ENCODE measurements at places on chromosomes 12 and 14. TPM values are rescaled to one million over a fixed set of nuclear protein-coding genes. Genes with fewer than 3 reads are reported as not detected.

GRCh38 chr12:51222461-51222860 is 4.6 kb upstream of the POU6F1 start:
- peak; percentile 20 for DNase-seq
- no peak overlapping the region for H3K27ac ChIP-seq
- peaks cover 16% of the 10 kb centered on the region for H3K4me1 ChIP-seq
- H3K27me3 ChIP-seq = no peaks in the 10 kb centered on the region

- no peaks in the 10 kb centered on the region for H3K36me3 ChIP-seq
- no peak overlapping the region for H3K4me3 ChIP-seq
- no peak for DNase-seq
These were observed 5.0 kb downstream of the PLEKHD1 start for GRCh38 chr14:69489495-69489894.

GRCh38 chr12:90323217-90323616 is 614.6 kb upstream of the ATP2B1 start:
- H3K27me3 ChIP-seq = no peaks in the 10 kb centered on the region
- no peak for DNase-seq
- no peaks in the 10 kb centered on the region for H3K36me3 ChIP-seq
- H3K4me3 ChIP-seq = no peak overlapping the region
- no peaks in the 10 kb centered on the region for H3K4me1 ChIP-seq

- no peaks in the 10 kb centered on the region for H3K4me1 ChIP-seq
- no peak overlapping the region for H3K4me3 ChIP-seq
- H3K27me3 ChIP-seq = no peaks in the 10 kb centered on the region
- H3K36me3 ChIP-seq = peaks cover 6% of the 10 kb centered on the region
- DNase-seq = no peak
These were observed 17.7 kb downstream of the NAA30 start for GRCh38 chr14:57408037-57408436.

- H3K4me3 ChIP-seq = no peak overlapping the region
- H3K36me3 ChIP-seq = no peaks in the 10 kb centered on the region
- H3K4me1 ChIP-seq = no peaks in the 10 kb centered on the region
- H3K27me3 ChIP-seq = no peaks in the 10 kb centered on the region
- DNase-seq = no peak
- H3K27ac ChIP-seq = no peak overlapping the region
These were observed 16.1 kb upstream of the PAH start for GRCh38 chr12:102933168-102933567.

- no peak overlapping the region for H3K4me3 ChIP-seq
- no peak for DNase-seq
- H3K27me3 ChIP-seq = peaks cover 12% of the 10 kb centered on the region
- no peaks in the 10 kb centered on the region for H3K36me3 ChIP-seq
- no peak overlapping the region for H3K27ac ChIP-seq
- peaks cover 9% of the 10 kb centered on the region for H3K4me1 ChIP-seq
These were observed 143.2 kb upstream of the USP15 start for GRCh38 chr12:62116986-62117385.

DNA sequence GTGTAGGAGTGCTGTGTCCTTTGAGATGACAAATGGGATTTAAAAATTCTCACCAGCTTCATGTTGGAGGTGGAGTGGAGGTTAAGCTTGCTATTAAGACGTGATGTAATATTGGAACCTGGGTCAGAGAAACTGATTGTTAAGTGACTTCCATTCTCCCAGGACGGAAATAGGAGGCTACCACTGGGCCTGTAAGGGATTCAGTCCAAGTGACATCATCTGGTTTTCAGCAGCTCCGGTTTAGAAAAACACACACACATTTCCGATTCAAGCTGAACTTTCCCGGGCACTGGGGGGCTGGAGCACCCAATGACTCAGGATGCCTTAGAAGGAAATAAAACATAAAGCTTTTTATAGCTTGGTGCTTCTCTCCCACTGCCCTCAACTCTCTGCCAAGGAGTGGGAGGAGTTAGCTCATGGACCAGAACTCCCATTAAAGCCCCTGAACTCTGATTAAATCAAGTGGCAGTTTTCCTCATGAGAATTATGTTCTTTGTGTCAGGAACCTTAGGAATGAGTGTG is 12.4 kb downstream of the CALM1 start:
- peaks cover 8% of the 10 kb centered on the region for H3K4me1 ChIP-seq
- peak overlapping the region; percentile 72 for H3K27ac ChIP-seq
- peaks cover 25% of the 10 kb centered on the region for H3K36me3 ChIP-seq
- no peak overlapping the region for H3K4me3 ChIP-seq
- peak; percentile 67 for DNase-seq
- H3K27me3 ChIP-seq = no peaks in the 10 kb centered on the region

GRCh38 chr12:14845350-14845750 is 2.0 kb upstream of the ART4 start:
- H3K27ac ChIP-seq = peak overlapping the region; percentile 12
- H3K4me3 ChIP-seq = no peak overlapping the region
- no peaks in the 10 kb centered on the region for H3K27me3 ChIP-seq
- peak; percentile 50 for DNase-seq

DNA sequence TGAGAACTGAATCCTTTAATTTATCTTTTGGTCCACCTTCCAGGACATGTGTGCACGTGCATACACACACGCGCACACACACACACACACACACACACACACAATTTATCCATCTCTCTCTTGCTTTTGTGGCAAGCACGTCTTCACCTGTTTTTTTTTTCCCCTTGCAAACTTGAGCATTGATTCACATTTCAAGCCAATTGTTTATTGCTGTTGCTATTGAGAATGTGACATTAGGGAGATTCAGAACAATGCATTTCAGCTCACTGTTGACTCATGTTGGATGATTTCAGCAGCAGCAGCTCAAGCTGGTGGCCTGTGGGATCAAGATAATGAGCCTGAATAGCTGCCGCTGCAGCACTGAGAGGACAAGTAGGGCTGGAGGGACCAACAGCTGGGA is 128.9 kb downstream of the SNAPC1 start:
- H3K4me1 ChIP-seq = peaks cover 6% of the 10 kb centered on the region
- no peak for DNase-seq
- H3K36me3 ChIP-seq = no peaks in the 10 kb centered on the region
- H3K4me3 ChIP-seq = no peak overlapping the region
- H3K27me3 ChIP-seq = peaks cover 46% of the 10 kb centered on the region

DNA sequence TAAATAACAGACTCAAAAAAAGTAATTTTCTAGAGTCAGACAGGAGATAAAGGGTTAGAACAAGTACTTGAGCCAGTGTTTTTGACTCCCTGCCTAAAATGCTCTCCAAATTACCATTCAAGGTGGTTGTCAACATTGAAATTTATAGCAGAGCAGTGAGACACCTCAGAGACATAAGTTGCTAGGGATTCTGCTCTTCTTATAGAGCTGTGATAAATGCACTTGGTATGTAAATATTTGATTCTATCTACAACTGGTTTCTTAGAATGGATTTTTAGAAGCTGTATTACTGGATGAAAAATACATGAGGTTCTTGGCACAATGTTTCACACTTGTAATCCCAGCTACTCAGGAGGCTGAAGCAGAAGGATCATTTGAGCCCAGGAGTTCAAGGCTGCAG is 83.9 kb upstream of the OSBPL8 start:
- no peak overlapping the region for H3K27ac ChIP-seq
- DNase-seq = no peak
- no peak overlapping the region for H3K4me3 ChIP-seq

- H3K4me3 ChIP-seq = no peak overlapping the region
- H3K4me1 ChIP-seq = peaks cover 15% of the 10 kb centered on the region
- no peak overlapping the region for H3K27ac ChIP-seq
- DNase-seq = peak; percentile 69
- peaks cover 26% of the 10 kb centered on the region for H3K27me3 ChIP-seq
These were observed 9.6 kb downstream of the FAIM2 start for GRCh38 chr12:49893753-49894750.

Gene PLEK2
- total RNA-seq = 34.8 TPM

Gene TMPO
- total RNA-seq = 234 TPM

Gene DPF3
- total RNA-seq = 9.6 TPM

Gene MOK
- 107 TPM for total RNA-seq

Gene ING4
- 24.9 TPM for total RNA-seq

Gene COL2A1
- total RNA-seq = not detected
